Activated naive CD4-positive, alpha-beta T cell (primary cell): ENCODE measurements at places on chromosomes 4 and X.

DNA sequence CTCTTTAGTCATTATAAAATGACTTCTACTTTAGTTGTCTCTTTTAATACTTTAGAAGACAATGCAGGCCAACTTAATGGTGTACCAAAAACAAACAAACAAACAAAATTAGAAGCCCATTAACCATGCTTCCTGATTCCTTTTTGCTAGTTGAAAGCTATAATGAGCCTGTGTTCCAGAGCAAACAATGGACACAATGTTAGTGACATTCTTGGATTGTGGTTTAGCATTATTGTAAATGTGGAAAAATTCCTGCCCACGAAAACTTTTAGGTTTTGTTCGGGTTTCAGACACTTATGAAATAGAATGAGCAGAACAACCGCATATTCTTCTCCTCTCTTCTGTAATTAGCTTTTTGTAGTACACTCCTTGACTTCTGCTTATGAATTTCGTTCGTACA lies 1682.7 kb upstream of the PCDH7 start:
- no peak for DNase-seq

DNA sequence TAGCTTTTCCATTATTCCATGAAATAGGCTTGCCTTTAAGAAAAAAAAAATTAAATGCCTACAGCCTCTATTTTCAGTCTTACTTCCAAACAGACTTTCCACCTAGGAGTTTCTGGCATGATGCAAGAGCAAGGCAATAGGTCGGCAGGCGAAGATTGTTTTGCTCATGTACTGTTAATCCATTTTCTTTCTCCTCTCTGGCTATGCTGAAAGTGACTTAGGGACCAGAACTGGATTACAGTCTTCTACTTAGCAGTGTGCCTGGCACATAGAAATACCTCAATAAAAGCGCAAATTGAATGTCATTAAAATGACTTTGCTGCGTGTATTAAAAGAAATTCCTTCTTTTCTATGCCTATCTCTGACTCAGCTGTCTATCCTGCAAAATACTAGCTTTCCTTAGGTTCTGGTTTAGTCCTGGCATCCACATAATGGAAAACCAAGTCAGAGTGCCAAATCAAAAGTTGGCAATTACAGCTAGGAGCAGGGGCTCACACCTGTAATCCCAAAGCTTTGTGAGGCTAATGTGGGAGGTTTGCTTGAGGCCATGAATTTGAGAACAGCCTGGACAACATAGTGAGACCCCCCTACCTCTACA lies 51.9 kb downstream of the CC2D2A start:
- no peak for DNase-seq

- no peak for DNase-seq
Observed at GRCh38 chr4:41145571-41146078, 68.7 kb downstream of the APBB2 start.

DNA sequence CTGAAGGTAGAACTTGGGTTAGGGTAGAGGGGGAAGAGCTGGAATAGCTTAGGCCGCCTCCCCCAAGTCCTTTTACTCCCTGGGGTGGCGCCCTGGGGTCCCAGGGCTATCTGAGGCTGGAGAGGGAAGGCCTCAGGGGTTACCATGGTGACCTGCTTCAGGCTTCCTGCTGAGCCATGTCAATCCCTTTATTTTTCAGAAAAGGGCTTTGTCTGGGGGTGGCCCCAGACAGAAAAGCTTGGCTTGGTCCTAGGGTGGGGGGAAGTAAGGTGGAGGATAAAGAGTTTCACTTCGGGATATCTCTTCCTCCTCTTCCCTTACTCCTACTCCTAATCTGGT lies 6.3 kb downstream of the EFNB1 start:
- DNase-seq: no peak
